ENCODE measurements at places on chromosomes 2 and 18.

- no peak for DNase-seq
These were observed 7.6 kb downstream of the COX5B start for GRCh38 chr2:97653473-97653872.

- no peak for DNase-seq
These were observed 71.1 kb upstream of the DSC1 start for GRCh38 chr18:31233621-31234275.

DNA sequence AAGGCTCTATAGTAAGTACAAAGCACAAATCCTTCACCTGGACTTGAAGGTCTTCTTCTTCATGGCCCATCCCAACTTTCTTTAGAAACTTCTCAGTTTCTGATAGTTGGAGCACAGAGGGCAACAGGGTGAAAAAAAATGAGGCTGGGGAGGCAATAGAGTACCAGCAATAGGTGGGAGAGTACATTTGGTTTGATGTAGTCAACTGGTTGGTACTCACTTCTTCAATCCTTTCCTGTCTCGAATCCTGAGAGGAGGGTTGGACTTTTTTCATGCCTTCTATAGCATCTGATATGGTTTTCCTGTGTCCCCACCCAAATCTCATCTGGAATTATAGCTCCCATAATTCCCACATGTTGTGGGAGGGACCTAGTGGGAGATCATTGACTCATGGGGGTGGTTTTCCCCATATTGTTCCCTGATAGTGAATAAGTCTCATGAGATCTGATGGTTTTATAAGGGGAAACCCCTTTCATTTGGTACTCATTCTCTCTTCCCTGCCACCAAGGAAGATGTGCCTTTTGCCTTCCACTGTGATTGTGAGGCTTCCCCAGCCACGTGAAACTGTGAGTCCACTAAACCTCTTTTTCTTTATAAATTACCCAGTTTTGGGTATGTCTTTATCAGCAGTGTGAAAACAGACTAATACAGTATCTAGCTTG lies 75.9 kb upstream of the LCLAT1 start:
- DNase-seq: no peak

DNA sequence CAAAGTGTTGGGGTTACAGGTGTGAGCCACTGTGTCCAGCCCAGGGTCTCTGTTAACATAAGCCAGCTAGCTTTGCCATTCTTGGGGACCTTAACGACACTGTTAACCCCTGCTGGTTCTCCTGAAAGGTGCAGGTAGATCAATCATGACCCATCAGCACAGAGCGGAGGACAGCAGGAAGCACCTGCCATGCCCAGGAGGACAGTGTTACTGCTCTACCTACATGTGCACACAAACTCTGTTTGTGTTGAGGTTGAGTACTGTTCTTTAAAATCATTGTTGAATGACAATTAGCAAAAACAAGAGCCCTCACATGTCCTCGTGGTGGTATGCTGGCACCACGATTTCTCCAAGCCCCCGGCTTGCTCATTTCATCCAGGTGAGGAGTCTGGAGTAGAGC lies 120.9 kb downstream of the FAM210A start:
- DNase-seq: no peak

DNA sequence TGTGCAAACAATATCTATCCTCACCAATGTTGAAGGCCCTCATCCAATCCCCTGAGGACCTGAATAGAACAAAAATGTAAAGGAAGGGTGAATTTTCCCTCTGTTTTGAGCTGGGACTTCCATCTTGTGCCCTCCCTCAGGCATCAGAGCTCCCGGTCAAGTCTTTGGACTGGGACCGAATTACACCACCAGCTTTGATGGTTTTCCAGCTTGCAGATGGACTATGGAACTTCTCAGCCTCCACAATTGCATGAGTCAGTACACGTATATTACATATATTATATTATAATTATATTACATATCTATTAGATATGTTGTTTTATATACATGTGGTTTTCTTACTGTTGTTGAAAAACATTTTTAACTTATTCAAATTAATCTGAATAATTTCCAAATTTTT lies 496.4 kb downstream of the CMPK2 start:
- no peak for DNase-seq

DNA sequence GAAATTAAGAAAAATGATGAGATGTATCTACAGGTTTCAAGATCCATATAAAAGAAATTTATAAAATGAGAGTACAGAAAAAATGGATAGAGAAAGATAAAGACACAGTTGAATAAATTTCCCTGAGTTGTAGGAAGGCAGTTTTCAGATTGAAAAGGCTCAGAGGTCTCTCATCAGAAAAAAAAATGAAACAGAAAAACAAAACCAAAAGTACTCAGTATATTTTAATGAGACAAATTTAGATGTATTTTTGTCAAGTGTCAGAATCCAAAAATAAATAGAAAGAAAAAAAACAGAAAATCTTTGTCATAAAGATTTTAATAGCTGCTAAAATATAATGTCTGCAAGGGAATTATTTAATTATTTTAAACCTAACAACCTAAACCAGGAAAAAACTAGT lies 520.5 kb downstream of the KCNJ3 start:
- DNase-seq: no peak

GRCh38 chr2:54624591-54625071 lies 98.8 kb upstream of the EML6 start:
- no peak for DNase-seq

GRCh38 chr2:79723830-79724229 lies 211.0 kb downstream of the CTNNA2 start:
- DNase-seq: no peak

DNA sequence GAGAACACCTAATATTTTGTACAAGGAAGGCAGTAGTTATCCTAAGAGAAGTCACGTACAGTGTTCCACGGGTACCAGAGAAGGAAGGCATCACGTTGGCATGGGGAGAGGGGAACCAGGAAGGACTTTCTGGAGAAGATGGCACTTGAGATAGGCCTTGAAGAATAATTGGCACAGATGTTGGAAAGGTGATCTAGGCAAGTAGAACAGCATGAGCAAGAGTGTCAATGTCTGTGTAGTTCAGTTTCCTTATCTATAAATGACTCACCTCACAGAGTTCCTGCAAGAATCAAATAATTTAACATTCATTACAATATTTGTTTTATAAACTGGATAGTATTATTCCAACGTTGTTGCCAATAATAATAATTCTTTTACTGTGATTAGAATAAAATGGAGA lies 48.3 kb upstream of the BZW1 start:
- no peak for DNase-seq

DNA sequence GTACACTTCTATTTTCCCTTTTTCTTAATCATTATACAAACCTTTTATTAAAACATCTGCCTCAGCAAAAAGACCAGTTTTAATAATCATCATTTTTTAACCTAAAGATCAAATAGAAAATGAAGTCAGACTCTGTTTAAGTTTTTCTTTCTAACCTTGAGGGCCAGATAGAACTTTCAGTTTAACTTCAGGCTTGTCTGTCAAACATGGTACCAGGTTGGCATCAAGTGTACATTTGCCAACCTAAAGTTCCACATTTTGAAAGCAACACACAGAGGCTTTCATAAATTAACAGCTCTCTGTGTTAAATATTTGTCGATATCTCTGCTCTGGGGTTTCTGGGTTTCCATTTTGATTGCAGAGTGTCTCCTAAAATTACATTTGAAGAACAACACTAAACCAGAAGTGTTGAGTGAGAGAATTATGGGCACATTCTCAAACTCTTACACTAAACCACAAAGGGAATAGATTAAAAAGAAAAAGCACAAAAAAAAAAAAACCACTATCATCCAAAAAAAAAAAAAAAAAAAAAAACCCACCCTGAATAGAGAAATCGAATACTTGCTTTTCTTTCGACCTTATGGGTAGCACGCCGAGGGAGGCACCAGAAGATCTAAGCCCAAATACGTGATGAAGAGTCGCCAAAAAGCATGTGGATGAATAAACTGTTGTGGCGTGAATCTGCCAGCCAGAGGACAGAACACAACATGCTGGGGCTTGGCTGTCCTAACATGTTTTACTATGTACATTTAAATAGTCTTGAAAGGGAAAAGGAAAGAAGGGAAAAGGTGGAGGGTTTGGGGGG lies 166.2 kb downstream of the TCF4 start:
- DNase-seq: no peak

DNA sequence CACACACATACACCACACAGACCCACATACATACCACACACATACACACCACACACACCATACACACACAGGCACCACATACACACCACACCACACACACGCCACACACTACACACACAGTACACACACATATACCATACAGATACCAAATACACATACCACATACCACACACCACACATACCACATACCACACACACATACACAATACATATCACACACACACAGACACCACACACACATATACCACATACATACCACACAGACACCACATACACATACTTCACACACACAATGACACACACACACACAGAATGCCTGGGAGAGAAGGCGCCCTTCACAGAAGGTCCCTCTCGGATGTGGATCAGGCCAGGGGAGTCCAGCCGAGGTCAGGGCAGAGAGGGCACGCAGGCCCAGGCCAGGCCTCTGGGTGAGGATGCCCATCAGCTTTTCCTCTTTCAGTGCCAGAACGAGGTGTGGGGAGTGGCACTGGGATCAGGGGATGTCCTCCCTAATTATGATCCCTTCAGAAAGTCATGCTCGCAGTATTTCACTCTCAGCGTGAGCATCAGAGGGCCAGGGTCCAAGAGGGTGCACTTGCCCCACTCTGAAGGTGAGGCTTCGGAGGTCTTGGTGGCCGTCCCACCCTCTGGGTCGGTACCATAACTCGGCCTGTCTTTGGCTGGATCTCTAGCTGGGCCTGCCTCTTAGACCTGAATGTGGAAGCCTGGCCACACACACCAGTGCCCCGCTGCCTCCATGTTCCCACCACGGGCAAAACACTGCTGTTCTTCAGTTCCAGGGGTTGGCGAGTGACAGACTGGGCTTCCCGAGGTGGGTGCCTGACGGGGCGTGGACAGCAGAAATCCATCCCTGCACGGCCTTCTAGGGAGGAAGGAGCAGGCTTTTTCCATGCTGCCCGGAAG lies 70.6 kb upstream of the ODC1 start:
- DNase-seq: no peak

- DNase-seq: no peak
These were observed 76.0 kb downstream of the ARHGAP15 start for GRCh38 chr2:143205106-143205764.

DNA sequence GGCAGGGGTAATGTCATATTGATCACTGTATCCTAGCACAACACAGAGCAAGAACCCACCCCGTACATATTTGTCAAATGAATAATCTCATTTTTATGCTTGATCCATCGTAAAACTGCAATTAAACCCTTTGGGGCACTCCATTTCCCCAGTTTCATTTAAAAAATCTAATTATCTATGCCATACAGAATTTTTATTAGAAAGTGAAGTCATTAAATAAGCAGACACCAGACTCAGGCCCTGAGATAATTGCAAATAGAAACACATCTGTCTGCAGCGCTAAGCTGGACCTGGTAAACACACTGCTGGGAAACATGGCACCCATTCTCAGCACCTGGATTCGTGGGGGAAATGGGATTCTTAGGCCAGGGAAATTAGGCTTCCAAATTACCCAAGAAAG lies 5.1 kb downstream of the CYRIA start:
- DNase-seq: no peak

DNA sequence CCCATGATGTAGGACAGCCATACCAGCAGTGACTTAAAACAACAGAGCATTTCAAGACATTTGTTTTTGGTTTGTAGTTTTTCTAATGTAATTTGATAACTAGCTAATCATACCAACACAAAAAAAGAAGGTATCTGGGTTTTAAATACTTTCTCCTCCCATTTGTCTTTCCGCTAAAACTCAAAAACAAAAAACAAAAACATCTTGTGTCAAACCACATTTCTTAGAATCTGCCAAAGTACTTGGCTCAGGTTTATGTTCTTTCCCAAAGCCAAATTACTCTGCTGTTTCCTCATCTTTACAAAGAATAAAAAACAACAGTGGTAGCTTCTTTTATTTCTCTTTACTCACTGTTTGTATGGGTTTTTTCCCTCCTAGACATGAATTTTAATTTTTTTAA lies 71.5 kb downstream of the GREB1L start:
- no peak for DNase-seq

DNA sequence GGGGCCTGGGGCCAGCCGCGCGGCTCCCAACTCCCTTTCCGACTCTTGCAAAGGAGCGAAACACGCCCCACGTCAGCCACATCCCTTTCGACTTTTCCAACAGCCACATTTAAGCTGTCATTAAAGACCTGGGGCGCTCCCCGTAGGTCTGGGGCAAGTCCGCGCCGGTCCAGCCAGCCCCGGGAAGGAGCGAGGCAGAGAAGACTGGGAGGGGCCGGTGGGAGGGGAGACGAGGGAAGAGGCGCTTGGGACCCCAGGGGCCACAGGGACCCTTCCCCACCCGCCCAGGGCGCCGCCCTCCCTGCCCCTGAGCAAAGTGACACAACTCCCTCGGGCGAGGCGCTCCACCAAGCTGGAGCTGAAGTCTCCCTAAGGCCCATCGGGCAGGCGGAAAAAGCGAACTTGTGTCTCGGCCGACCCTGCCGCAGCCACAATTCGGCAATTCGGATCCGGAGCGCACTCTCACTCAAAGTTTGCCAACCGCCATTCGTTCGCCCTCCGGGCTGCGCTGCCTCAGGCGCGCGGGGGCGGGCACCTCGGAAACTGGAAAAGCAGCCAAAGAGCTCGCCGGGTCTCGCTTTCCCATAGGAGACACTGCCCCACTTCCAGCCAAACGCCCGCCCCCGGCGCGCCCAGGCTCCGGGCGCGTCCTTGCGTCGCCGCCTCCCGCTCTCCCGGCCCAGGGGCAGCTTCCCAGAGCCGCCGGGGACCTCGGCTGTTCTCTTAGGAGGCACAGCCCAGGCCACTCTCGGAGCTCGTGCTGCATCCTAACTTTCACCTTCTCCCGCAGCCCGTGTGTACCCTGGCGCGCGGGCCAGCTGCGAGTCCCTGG lies 1.1 kb upstream of the KCTD1 start:
- peak; percentile 60 for DNase-seq

DNA sequence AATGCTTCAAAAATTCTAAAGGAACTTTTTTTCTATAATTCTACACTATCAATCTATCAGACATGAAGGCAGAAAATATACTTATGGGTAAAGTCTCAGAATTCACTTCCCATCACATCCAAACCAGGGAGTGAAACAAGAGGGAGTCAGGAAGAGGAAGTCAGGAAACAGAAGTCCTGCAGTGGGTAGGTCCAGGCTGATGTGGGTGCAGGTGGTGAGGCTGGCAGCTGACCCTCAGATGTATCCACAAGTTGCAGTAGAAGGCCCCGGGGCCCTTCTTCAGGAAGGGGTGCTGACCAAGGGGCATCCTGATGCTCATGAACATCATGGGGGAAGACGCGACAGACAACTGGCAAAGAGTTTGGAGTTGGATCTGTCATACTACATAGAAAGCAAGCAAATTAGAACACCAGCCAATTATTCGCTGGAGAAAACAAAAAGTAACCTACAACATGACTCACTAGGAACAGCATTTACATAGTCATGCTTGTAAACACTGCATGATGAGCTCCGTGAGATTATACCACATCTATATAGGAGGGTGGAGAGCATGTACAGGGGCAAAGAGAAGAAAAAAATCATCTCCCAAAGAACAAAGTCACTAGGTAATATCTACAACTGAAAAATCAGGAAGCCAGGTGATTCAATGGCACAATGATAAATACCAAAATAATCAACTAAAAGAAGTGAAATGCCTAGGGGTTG lies 4.2 kb downstream of the UXS1 start:
- no peak for DNase-seq
